ENCODE measurements at places on chromosomes 11 and 22.

DNA sequence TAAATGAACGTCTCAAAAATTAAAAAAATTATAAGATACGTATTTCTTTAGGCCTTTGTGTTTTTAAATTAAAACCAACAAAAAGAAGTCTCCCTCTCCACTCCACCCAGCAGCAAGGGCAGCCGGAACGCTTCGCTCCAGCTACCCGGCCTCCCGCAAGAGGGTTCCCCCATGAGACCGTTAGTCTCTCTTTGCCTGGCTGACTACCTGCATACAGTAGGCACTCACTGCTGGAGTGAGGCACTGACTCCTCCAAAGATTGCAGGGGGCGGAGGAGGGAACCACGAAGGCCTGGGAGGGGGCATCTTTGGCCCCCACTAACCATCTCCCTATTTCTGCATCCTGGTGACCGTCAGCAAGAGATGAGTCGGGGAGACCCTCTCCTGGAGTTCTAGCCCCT is 10.1 kb downstream of the CBX6 start:
- DNase-seq, result no peak

GRCh38 chr11:8168485-8169257 is at the start of gene RIC3:
TSS of gene RIC3 (minus strand) at chr11:8169025. CDS start at chr11:8168989, 36 bp downstream.
- peak; percentile 55 for DNase-seq

GRCh38 chr11:19673924-19674729 is 38.5 kb upstream of the NAV2 start:
- DNase-seq, result no peak

GRCh38 chr11:61266602-61267001 is 25.6 kb downstream of the PGA5 start:
- no peak for DNase-seq

- no peak for DNase-seq
These were observed 22.0 kb downstream of the CELSR1 start for GRCh38 chr22:46515208-46516111.

DNA sequence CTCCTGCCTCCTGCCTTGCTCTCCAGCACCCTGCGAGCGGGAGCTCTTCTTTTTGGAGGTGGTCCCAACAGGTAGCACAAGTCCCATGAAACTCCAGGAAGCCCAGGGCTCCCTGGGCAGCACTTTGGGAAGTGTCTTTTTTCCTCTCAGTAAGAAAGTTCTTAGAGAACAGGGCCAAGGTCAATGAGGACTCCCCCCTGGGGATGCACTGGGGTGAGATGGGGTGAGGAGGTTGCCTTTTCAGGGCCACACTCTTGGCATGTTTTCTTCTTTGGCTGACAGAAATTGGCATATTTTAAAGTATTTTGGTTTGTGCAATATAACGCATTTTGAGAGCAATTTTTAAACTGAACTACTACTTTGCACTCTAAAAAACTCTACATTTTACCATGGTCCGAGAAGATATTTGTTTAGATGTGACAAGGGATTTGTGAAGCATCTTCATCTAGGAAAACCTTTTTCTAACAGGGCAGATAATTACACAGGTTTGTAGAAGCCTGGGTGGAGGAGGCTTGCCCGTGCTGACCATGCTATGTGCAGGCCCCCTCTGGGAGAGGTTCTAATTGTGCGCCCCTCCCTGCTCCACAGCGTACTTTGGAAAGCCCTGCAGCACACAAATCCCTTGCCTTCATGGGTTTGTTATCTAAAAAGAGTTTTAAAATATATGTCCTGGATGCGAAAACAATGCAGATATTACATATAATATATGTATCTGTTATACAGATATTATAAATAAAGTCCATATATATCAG is 140.4 kb downstream of the WNT7B start:
- no peak for DNase-seq

- no peak for DNase-seq
These were observed 1074.1 kb downstream of the JRKL start for GRCh38 chr11:97463891-97464290.

GRCh38 chr11:1921574-1922141 is 2.2 kb downstream of the TNNT3 start:
- DNase-seq, result no peak

DNA sequence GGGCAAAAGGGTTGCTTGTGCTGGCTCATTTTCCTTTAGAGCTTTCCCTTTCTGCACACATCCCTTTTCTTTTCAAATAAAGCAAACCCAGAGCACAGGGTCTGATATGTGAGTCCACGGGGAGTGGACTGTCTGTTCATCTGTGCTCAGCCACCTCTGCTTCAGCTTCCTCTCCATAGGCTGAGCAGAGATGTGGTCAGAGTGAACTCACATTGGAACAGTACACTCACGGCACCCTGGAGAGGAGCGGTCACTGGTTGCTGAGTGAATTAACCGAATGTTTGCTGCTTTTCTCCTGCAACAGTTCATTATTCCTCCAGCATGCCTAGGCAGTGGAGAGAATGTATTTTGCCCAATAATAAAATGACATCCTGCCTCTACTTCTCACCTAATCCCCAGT is 36.3 kb upstream of the CABP7 start:
- no peak for DNase-seq

- DNase-seq, result peak; percentile 24
These were observed 631 bp downstream of the PHF21A start for GRCh38 chr11:46120346-46121300.

DNA sequence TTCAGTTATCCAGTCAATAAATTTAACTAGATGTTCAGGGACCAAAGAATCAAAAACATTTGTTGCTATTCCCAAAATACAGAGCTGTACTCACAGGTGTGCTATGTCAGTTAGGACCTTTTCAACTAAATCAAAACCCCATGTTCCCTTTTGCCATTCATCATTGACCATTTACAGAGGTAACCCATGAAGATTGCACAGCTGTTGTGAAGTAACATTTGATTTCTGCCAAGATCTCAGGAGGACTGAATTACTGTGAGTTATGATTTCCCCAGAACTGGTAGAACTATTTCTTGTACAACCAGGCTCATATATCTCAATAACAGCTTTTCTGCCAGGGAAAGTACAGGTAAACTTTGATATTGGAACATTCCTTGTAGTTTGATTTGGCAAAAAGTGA is 131.1 kb upstream of the FIBIN start:
- DNase-seq, result no peak

- DNase-seq, result no peak
These were observed 118.5 kb upstream of the APOA1 start for GRCh38 chr11:116955949-116956348.

GRCh38 chr11:72732329-72732728 is 19.9 kb downstream of the ARAP1 start:
- no peak for DNase-seq

- DNase-seq, result no peak
These were observed 3.6 kb upstream of the CCND1 start for GRCh38 chr11:69637198-69637940.

DNA sequence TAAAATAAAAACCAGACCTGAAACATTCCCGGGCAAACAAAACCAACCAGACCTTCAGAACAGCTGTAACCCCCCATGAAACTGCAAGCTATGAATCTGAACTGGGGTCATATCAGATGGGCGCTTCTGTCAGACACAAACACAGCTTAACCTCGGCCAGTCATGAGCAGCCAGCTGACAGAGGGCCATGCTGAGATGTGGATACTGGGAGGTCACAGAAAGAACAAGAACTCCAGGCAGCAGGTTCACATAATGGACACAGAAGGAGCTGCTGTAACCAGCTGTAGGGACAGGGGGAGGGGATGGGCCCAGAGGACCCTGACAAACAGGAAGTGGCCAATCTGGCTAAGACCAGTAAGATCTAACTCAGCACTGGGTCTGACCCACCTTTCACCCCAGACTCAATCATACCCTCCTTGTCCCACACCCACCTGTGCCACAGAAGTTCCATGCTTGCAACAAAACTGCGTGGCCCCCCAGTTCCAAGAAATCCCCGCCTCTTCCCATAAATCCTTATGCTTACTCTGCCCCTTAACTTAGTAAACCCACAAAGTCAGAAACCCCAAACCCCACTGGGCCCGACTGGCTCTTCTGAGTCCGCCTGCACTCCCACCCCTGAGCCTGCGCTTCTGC is 4.0 kb downstream of the APOL4 start:
- no peak for DNase-seq

GRCh38 chr22:38868886-38869381 is 3.1 kb downstream of the CBX6 start:
- peak; percentile 86 for DNase-seq

DNA sequence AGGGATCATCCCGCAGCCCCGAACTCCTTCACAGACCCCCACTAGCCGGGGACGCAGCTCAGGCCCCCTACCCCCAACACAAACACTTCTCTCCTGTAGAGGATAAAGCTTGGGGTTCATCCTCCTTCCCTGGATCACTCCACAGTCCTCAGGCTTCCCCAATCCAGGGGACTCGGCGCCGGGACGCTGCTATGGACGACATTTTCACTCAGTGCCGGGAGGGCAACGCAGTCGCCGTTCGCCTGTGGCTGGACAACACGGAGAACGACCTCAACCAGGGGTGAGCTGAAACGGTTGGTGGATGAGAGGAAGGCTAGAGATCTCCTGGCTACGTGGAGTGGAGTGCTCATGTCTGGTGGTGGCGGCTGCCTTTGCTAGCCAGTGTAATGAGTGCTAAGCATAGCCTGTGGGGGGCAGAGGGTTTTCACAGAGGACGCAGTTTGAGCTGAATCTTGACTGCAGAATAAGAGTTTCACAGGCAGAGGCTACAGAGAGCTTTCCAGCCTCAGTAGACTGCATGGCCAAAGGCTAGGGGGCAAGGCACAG is 580 bp downstream of the ILK start:
- DNase-seq, result peak; percentile 56

All from activated CD8-positive, alpha-beta memory T cell treated with anti-CD3 and anti-CD28 coated beads, Interleukin-2, amount 50 U/mL, for 4 hours (primary cell).